Astrocyte of the cerebellum (primary cell): ENCODE measurements at places on chromosomes 4 and X.

DNA sequence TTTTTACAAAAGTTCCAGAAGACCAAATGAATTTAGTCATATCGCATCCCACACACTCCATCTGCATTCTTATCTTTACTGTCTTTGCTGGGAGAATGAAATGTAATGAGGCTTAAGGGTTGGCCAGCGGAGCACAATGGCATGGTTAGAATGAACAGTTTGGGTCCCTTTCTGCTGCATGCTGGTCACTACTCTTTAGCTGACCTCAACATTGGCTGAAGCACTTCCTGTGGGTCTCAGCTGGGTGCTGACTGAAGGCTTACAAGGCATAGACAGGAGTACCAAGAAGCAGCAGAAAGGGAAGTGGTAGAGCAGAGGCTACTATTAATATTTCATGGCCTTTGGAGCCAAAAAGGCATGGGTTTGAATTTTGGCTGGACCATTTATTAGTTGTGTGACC, 159.4 kb upstream of the GPC4 start:
- no peak for DNase-seq

DNA sequence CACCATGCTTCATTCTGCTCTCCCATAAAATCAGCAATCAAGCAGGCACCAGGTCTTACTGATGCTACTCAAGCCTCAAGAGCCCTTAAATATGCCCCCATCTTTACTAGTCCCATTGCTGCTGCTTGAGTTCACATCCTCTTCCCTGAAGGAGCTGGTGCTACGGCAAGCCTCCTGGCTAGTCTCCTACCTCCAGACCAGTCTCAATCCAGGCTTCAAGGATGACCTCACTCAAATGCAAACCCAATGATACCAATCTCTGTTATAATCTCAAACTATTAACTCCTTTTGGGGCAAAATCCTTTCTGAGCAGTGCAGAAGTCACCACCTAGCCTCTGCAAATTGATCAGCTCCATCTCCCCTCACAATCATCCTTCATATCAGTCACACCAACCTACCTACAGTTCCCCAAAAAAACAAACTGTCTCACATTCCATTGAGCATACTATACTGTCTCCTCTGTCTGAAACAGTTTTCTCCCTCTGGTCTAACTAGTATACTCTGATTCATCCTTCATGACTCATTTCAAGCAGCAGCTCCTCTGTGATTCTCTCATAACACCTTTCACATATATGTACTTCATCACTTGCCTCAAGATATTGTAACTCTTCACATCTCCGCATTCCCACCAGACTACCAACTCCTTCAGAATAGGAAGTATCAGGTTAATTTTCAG, 30.0 kb downstream of the PAPSS1 start:
- DNase-seq, result peak; percentile 46

DNA sequence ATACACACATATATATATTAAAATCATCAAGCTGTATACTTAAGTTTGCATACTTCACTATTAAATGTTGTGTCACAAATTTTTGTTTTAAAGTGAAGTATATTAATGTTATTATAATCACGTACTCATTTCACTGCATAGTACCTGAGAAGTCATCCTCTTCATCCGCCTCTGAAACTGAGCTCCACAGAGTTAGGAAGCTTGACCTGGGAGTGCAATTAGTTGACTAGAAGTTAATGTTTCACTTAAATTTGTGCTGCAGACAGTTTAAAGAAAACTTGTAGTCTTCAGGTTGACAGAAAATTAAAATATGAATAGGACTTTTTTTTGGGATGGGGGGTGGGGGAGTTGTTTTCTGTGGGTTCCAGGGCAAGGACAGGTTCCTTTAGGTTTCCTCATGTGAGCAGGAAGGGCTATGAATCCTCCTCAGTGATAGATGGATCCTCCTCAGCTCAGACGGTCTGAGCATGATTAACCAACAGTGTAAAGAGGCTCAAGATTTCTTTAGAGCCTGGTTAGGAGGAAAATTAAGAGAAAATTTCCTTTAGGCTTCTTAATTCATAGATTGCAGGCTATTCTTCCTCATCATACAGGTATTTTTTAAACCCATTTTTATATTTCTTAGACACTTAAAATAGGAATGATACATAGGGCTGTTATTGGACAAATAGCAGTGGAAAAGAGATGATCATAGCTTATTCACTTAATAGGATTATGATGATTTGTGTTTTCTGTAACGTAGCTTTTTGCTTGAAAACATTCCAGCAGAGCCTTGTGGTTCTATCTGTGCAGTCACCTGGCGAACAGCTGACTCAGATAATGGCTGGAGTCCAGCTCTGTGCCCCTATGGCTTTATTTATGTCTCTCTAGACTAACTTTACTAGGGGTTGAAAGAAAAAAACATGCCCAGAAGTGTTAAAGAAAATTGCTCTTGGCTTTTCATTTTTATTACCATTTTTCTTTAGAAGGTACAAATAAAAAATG, 102.7 kb downstream of the SLC4A4 start:
- peak; percentile 33 for DNase-seq

DNA sequence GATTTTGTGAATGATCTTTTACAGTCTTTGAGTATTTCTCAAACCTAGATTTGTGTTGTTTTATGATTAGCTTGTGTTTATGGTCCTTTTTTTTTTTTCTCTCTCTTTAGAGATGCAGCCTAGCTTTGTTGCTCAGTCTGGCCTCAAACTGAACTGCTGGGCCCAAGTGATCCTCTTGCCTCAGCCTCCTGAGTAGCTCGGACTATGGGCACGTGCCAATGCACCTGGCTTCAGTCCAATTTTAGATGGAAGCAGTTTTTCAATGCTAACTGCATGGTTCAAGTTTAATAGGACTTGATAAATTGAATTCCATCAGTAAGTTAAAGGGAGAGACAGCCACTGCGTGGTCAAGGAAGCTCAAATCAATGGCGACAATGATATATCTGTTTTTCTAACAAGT, 3.8 kb upstream of the FGG start:
- DNase-seq, result no peak

GRCh38 chr4:36549992-36550391, 268.6 kb downstream of the DTHD1 start:
- no peak for DNase-seq

DNA sequence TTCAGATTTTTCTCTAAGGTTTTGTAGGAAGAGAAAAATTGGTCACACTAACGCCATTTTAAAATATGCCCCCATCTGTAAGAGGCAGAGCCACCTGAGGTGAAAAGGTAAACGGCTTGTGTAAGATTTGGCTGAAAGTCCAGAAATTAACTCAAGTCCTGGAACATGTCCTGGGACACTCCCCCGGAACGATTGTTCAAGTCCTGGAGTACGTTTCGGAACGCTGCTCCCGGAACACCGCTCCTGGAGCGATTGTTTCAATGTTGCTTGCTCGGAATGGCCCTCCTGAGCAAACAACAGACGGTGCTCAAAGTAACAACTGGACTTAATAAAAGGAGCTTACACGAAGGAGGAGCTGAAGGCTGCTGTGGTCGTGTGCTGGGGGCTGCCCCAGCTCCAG, 796.5 kb upstream of the SLIT2 start:
- DNase-seq, result no peak

DNA sequence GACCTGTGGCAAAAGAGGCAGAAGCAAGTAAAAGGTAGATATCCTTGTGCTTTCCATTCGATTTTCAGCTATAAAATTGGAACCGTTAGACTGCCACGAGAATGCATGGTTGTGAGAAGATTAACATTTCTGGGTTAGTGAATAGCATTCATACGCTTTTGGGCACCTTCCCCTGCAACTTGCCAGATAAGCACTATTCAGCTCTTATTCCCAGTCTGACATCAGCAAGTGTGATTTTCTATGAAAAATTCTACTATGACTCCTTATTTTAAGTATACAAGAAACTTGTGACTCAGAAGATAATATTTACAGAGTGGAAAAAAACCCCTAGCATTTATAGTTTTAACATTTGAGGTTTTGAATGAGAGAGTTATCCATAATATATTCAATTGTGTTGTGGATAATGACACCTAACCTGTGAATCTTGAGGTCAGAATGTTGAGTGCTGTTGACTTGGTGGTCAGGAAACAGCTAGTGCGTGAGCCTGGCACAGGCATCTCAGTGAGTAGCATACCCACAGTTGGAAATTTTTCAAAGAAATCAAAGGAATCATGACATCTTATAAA, 3.9 kb downstream of the FGB start:
- DNase-seq, result no peak

DNA sequence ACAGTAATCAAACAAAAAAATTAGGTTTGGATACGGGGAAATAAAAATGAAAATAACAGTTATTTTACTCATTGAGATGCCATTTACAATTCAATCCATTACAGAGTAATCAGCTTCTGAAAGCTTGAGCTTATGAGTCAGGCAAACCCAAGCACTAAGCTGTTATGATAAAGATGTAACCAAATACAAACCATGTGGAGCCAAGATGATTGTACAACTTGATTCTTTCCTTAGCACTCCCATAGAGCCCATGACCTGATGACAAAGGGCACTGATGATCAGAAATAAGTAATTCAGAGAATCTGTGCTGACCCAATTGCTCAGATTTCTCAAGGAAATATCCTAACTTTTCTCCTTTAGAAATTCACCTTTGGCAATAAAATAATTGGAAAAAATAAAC, 40.5 kb upstream of the PRKG2 start:
- DNase-seq, result peak; percentile 24

GRCh38 chr4:22556495-22556894, 40.6 kb upstream of the ADGRA3 start:
- DNase-seq, result no peak

GRCh38 chrX:12425496-12425895, 287.2 kb downstream of the FRMPD4 start:
- DNase-seq, result no peak

GRCh38 chr4:150664935-150665334, 83.0 kb downstream of the MAB21L2 start:
- no peak for DNase-seq

DNA sequence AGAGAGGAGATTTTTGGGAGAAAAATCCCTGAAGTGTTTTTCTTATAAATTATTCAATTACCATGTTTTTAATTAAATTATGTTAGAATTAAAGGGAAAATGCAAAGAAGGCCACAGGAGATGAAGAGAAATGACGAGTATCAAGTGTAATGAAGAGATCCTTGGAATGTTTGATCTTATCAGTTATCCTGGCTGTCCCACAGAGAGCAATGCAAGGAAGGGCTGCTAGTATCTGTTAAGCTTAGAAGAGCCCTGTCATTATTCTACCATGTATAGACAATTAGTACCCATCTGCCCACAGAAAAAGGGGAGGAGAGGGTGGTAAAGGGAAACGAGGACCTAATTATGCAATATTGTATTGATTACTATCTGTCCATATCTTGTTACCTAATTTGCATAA, 257.1 kb downstream of the BANK1 start:
- no peak for DNase-seq

- DNase-seq, result no peak
Observed at GRCh38 chr4:150379454-150379853, 202.5 kb upstream of the MAB21L2 start.

GRCh38 chr4:28918871-28919270, 1801.3 kb upstream of the PCDH7 start:
- no peak for DNase-seq

- no peak for DNase-seq
Observed at GRCh38 chr4:10753336-10753735, 68.8 kb upstream of the CLNK start.

- DNase-seq, result no peak
Observed at GRCh38 chr4:40421839-40422708, 86.9 kb downstream of the CHRNA9 start.

DNA sequence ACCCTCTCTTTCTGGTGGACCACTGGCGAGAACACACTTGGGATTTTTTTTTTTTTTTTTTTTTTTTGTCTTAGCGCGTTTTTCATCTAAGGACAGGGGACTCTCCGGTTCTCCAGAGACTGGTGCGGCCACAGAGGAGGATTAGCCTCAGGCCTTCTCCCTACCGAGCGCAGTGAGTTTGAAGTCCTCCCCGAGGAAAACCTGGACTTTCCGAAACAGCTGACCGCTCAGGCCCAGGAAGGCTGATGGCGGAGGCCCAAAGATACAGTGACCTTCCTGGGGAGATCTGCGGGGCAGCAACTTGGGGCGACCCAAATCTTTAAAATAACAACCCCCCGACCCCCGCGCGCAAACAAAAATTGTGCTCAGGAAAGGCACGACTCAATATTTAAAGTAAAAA, 9.2 kb downstream of the NKX3-2 start:
- DNase-seq, result no peak

- no peak for DNase-seq
Observed at GRCh38 chr4:2599304-2599654, 62.8 kb downstream of the FAM193A start.

- no peak for DNase-seq
Observed at GRCh38 chr4:164771088-164771487, 17.2 kb downstream of the SMIM31 start.

DNA sequence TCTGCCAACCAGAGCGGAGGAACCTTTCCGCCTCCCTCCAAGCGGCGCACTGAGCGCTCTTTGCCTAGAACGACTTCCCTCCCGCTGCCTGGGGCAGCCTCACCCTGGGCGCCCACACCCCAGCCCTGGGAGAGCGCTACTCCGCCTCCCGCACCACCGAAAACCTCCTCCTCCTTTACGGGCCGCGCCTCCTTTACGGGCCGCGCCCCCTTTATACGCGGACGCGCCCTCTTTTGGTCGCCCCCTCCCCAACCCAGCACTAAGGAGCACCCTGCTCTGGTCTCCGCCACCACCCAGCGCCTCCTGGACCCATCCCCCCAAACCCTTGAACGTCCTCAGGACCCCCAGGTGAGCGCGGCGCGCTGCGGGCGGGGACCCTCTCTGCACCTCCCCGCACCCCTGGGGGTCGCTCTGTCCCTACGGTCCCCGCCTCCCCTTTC, 586 bp upstream of the NSG1 start:
- DNase-seq, result no peak

GRCh38 chr4:37568489-37568888, 117.7 kb downstream of the RELL1 start:
- no peak for DNase-seq

DNA sequence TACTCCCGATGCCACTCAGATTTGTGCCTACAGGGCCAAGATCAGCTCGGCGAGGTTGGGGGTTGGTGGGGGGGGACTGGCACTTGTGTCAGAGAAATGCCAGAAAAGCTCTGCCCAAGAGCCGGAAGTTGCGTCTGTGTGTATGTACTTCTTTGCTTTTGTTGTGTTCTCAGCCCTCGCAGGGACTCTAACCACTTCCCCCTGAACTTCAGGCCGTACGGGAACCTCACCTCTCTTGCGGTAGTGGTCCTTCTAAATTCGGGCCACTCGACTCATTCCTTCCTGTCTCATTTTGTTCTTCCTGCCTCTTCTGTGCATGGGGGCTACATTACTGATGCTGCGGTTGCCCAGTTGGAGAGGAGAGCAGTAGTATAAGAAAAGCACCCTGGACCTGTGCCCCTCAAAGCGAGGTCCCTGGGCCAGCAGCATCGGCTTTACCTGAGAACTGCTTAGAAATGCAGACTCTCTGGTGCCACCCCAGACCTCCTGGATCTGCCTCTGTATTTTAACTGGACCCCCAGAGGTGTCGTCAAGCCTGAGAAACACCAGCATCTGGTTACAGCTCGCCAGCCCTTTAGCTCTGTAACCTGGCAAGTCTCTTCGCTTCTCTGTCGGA, 146.3 kb upstream of the RPS6KA3 start:
- DNase-seq, result no peak

GRCh38 chrX:136954930-136955329, 74.4 kb upstream of the RBMX start:
- DNase-seq, result peak; percentile 26
